Stimulated activated CD8-positive, alpha-beta memory T cell treated with anti-CD3 and anti-CD28 coated beads, Interleukin-7, amount 100 ng/mL, for 4 hours (primary cell): ENCODE measurements at places on chromosomes 3 and 15.

DNA sequence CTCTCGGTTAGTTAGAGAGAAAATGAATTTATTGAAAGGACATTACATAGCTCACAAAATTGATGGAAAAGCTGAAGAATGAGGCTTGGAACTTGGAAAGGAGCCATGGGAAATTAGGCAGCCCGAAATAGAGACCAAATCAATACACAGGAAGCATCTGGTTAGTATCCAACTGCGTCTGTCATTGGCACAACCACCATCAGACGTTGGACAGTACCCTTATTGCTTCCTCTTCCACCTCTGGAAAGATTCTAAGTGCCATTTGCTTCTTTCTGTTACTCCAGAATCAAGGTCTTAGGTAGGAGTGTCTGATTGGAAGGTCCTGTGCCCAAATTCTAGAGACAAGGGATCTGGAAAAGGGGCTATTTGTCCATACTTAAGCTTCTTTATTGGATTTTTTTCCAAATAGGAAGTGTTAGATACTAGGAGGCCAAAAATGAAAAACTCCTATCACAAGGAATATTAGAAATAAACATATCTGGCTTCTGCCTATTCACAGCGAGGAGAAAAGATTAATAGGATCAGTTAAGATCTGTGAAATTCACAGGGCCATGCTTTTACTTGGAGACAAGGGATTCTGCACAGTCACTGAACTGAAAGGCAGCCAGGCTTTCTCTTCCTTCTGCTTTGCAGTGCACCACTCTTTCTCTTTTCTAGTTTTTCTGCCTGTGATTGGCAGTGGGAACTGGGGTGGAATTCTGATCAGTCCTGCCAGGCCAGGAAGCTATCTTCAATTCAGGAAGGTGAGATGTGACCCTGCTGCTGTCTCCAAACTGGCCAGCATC is 10.7 kb upstream of the HACD2 start:
- no peak for DNase-seq

DNA sequence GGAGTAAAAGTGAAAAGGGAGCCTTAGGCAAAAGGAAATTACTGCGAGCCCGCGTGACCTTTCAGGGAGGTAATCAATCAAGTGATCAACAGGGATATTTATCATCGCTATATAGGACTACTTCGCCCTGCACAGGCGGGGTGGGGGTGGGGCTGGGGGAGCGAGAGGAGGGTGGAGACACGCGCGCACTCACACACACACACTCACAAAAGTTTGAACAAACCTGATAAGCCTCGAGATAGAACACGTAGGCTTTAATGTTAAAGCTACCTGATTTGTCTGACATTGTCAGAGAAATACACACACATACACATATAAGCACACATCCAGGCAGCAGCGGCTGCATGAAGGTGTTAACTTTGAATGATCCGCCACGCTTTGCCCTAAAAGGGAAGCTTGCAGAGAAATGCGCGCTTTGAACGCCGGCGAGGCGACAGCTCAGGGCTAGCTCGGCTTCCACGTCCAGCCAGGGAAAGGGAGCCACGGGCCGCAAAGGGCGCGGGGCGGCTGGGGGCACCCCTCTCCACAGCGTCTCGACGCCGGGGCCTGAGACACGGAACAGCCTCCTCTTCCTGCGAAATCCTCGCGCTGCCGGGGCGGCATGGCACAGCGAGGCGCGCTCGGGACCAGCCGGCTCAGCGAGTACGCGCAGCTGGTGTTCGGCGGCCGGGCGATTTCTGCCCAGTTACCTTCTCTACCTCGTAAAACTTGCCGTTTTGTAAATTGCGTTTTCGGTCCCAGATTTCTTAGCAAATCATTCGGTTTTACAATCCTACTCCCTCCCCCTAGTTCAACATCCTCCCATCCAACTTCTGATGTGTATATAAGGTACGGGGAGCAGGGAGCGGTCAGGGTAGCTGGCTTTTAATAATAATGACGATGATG is 4.8 kb upstream of the MECOM start:
- DNase-seq: no peak

GRCh38 chr15:89379251-89379695 is 44.6 kb upstream of the POLG start:
- DNase-seq: no peak

DNA sequence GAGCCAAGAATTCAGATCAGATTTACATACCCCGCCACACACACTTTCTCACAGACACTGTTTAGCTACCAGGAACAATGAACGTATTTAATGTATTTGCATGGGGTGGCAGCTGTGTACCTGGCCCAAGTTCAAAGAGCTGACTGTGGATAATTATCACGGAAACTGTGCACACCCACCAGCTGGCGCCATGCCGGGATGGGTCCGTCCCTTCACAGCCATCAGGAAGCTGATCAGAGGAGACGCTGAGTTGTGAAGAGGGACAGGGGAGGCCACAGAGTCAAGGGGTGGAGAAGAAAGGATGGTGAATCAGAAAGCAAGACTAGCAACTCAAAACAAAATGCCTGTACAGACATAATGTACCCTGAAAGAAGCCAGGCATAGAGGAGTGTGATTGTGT is 13.1 kb upstream of the PLA2G4D start:
- no peak for DNase-seq

DNA sequence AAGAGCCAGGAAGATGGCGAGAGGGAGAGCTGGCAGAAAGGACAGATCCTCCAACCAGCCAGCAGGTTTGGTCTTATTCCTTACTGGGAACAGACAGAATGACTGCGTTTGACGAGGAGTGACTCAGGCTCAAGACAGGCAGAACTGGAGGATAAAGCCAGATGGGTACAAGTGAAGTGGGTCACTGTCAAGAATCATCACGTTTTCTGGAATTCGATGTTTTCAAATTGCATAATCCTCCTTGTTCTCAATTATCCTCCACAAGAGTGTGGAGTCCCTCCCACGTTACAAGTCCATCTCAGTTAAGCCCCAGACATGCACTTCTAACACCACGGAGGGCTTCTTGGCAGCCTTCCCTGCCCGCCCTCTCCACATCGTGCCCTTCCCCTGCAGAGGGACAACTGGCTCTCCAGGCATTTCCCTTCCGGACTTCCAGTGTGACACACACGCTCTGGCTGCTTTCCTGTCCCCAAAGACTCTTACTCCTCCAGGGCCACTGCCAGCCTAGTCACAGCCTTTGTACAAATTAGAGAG is 183.1 kb downstream of the CHST2 start:
- DNase-seq: no peak

- DNase-seq: no peak
Observed at GRCh38 chr3:23183731-23184130, 19.4 kb upstream of the UBE2E2 start.

DNA sequence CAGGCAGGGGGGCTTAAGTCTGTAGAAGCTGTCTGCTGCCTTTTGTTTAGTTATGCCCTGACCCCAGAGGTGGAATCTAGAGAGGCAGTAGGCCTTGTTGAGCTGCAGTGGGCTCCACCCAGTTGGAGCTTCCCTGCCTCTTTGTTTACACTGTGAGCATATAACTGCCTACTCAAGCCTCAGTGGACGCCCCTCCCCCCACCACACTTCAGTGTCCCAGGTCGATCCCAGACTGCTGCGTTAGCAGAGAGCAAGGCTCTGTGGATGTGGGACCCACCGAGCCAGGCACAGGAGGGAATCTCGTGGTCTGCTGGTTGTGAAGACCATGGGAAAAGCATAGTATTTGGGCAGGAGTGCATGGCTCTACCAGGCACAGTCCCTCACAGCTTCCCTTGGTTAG is 446.8 kb upstream of the RARB start:
- no peak for DNase-seq

GRCh38 chr3:56704706-56705105 is 21.6 kb upstream of the TASOR start:
- no peak for DNase-seq

- DNase-seq: no peak
Observed at GRCh38 chr3:183464480-183464879, 36.1 kb upstream of the MCF2L2 start.

DNA sequence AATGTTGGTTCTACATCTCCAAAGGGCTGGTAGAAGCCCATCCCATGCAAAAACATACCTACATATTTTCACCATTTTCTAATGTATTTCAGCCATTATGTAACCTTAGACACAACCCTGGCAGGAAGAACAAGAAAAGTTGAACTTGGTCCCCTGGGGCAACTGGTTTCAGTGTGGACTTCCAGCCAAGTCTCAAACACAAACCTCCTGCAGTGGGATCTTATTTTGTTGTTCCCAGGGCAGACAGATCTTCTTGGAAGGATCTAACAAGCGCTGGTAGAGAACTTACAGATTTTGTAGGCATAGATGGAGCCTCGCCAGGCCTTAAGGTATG is 96.3 kb downstream of the ADAMTS17 start:
- no peak for DNase-seq

GRCh38 chr15:37041042-37041441 is 59.3 kb downstream of the MEIS2 start:
- DNase-seq: no peak

DNA sequence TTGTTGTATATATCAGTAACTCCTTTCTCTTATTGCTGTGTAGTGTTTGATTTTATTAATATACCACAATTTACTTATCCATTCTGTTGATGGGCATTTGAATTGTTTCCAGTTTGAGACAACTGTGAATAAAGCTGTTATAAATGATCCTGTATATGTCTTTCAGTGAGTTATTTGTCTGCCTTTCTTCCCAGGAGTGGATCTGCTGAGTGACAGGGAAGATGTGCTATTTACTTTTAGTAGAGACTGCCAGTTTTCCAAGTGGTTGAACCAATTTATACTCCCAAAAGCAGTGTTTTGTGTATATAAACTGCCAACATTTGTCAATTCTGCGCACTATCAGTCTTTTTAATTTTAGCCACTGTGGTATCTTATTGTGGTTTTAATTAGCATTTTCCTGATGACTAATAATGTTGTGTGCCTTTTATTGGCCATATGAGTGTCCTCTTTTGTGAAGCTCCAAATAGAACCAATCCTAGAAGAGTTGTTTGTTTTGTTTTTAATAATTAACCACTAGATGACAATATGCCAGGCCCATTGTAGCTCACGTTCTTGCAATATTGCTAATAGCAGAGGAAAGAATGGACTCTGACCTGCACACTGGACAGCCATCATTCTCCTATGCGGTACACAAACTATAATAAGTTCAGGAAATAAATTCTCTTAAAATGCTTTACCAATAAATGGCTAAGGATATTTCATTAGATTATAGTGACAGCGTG is 25.3 kb downstream of the TRANK1 start:
- DNase-seq: no peak

- no peak for DNase-seq
Observed at GRCh38 chr3:191646242-191646641, 185.3 kb downstream of the PYDC2 start.

DNA sequence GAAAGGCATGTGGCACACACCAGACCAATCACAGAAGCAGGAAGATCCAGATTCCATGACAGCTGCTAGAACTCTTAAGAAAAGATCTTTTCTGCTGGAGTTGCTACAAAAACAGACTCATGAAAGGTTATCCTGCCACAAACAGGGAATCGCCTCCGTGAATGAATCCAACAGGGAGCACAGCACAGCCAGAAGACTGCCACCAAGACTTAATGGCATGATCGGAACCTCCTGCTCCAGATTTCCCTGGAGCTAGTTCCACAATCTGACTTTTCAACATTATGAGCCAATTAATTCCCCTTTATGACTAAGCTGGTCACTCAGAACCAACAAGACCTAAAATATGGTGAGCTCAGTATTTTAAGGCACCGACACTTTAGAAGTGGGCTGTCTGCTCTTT is 232.5 kb downstream of the FOXP1 start:
- DNase-seq: no peak

DNA sequence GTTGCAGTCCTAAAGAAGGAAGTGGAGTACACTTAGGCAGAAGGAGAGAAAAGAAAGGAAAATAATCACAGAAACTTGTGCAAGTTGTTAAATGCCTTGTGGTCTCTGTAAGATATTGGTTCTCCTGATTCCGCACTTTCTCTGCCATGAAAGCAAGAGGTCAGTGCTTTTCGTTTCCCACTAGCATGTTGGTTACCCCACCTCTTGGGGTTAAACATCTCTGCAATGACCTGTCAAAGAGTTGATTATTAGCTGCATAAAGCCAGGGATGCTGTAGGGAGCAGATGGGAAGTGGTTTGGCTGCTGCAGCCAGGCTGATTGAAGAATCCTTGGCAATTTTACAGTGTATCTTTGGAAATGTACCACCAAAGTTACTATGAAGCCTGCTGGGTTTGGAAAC is 33.3 kb downstream of the ZNF609 start:
- DNase-seq: no peak

GRCh38 chr3:43434431-43434830 is 148.1 kb downstream of the SNRK start:
- no peak for DNase-seq
